ENCODE measurements at places on chromosomes 7 and 10.
A peak's percentile ranks its signal among the peaks of the same experiment; 100 is the strongest.

- no peak for DNase-seq
Measured at GRCh38 chr10:128096486-128097199, 29.6 kb downstream of the MKI67 start.

GRCh38 chr7:45408409-45408737 lies 165.8 kb upstream of the ADCY1 start:
- no peak for DNase-seq

GRCh38 chr7:134480730-134481129 lies 21.8 kb upstream of the AKR1B1 start:
- DNase-seq, result no peak

- no peak for DNase-seq
Measured at GRCh38 chr7:74290981-74291441, 1.8 kb downstream of the CLIP2 start.

DNA sequence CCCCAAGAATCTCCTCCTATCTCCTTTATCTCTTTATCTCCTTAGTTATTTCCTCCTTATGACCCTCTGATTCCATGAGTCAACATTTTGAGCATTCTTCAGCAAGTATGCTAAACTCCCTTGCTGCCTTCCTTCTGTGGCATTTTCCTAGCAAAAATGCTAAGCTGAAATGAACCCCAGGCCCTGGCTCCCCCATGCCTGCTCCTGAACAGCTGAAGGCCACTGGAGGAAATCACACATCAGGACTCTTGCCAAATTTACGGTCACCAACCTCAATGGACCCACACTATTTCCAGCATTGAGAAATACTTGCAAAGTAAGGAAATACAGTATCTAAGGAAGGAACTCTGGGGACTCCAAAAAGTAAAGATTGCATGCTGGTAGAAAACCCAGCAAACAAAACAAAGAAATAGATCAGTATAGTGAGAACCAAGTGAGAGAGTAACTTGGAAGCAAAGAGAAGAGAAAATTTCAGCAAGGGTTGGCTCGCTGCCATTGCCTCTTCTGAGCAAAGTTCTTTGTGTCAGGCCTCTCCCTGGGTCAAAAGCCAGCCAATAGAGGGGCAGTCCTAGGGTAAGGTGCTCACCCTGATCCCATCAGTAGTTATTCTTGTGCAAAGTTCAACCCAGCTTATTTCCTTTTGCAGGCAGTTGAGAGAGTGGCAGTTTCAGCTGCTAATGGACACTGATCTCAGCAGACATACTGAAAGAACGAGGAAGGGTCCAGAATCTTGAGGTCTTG lies 5.1 kb upstream of the PLEKHS1 start:
- DNase-seq, result no peak

DNA sequence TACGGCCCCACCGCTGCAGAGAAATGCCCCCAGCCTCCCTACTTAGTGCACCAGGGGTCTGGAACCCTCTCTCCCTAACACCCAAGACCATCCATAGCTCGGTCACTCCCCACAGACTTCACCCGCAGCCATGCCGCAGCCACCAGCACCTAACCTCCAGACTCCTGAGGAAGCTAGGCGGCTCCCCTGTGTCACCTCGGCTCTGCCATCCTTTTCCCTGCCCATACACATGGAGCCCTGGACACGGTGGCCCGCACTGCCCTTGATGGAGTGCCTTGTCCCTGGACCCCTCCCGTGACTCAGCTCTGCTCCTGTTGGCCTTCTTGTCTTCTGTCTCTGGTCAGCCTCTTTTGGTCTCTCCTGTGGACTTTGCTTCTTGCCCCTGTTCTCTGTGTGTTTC lies 107.5 kb downstream of the INSYN2A start:
- no peak for DNase-seq

GRCh38 chr7:17887286-17887685 lies 53.0 kb downstream of the SNX13 start:
- DNase-seq, result no peak

GRCh38 chr10:45249978-45250693 lies 65.3 kb downstream of the OR13A1 start:
- DNase-seq, result peak; percentile 56

GRCh38 chr7:35524112-35524804 lies 170.7 kb downstream of the HERPUD2 start:
- DNase-seq, result no peak

DNA sequence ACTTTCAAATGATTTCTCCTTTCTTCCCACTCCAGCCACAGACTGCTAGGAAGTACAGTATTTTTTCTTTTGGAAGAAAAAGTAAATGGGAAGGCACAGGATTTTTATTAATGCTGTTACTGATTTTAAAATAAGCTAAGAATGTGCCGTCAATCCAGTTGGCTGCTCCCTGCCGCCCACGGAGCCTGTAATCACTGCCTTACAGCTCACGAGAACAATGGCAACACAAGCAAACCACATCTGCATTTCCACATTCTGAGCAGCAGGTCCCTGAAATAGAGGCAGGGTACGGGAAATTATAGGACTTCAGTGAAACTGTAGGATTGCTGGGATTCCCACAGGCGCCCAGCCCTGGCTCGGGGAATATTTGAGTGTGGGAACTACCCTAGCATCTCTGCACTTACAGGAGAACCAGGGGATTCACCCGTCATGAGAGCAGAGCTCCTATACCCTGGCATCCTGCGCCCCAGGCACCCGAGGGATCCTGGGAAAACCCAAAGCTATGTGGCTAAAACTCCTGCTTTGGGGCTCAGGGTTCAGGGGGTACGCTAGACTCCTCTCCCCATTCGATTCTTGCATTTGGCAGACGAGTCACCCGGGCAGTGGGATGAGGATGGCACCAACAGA lies 72.9 kb upstream of the TNS3 start:
- DNase-seq, result no peak

GRCh38 chr10:69628891-69629290 lies 1.2 kb upstream of the FAM241B start:
- no peak for DNase-seq

- no peak for DNase-seq
Measured at GRCh38 chr10:2620827-2621521, 446.4 kb upstream of the PFKP start.

DNA sequence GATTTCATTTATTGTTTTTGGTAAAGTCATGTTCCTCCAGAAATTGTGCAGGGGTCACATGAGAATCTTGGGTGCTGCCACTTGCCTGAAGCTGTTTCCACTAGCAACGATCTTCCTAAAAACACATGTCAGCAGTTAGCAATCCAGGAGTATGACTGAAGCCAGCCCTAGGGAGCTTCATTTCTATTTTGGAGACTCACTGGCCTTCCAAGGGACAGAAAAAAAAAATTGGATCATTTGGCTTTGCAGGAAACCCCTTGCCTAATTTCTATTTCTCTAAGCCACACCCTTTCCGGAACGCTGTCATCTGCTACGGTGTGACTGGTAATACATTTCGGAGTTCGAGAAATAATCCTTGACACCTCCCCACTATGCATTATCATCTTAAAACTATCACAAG lies 204.7 kb downstream of the TAX1BP1 start:
- no peak for DNase-seq

- DNase-seq, result no peak
Measured at GRCh38 chr7:917255-918117, 37.0 kb downstream of the ADAP1 start.

GRCh38 chr10:110101464-110102144 lies 93.8 kb downstream of the ADD3 start:
- no peak for DNase-seq

DNA sequence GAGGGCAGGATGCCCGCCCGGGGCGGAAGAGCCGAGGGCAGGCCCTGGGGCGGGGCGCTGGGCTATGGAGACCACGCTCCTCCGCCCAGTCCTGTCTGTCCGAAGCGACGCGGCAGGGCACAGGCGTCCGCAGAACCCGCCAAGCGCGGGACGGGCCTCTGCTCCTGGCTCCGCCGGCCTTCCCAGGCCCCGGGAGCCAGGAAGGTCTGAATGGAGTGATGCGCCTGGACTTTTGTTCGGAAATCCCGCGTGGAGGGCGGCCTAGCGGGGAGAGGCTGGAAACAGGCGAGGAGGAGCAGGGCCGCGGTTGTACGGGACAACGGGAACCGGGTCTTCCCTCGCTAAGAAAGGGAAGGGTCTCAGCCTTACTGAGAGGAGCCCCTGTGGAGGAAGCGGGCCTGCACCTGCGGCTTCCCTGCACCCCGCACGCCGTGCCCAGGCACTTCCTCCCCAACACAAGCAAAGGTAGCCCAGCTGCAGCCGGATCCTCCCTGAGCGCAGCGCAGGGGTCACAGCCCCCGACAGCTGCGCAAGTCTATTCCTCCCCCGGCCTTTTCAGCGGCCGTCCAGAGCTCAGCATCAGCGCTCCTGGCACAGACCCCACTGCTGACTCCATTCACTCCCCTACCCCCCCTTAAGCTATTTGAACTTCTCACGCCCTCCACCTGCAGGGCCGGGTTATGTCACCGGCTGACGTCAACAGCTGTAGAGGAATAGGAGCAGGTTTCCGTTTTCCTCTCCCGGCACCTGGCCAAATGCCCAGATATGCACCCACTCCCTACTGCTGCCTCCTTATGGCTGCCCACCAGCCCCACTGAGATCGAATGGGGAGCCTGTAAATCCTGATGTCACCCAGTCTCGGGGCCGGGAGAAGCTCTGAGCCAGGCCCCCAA lies 143.2 kb upstream of the RET start:
- no peak for DNase-seq
